ENCODE measurements at places on chromosomes 16 and 17. TPM values are rescaled to one million over a fixed set of nuclear protein-coding genes. Genes with fewer than 3 reads are reported as not detected.

DNA sequence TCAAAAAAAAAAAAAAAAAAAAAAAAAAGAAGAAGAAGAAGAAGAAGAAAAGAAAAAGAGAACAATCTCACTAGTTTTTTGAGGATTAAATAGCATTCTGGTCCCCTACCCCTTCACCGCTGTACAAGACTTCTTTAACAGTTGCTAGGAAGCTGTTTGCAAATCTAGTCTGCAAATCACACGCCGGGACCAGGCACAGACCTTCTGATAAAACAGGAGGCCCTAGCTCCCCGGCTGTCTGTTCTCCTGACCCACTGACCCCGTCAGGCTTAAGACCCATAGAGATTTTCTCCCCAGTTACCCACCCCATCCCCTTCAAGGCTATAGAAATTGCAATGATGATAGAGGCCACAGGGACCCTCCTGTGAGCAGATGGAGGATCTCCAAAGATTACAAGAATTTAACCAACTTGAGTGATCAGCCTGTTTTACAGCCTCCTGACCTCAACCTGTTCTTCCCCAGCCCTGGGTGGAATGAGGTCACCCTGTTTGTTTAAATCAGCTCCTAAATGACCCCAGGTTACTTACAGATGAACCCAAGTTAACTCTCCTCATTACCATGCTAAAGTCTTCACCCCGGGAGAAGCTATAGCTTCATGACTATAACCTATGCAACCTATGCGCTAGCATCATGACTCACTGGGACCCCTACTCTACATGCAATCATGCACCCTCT lies 11.8 kb upstream of the SULT1A1 start:
- no peak overlapping the region for H3K27ac ChIP-seq
- H3K4me3 ChIP-seq = no peak overlapping the region
- no peak for DNase-seq
- no peaks in the 10 kb centered on the region for H3K36me3 ChIP-seq
- no peaks in the 10 kb centered on the region for H3K27me3 ChIP-seq

DNA sequence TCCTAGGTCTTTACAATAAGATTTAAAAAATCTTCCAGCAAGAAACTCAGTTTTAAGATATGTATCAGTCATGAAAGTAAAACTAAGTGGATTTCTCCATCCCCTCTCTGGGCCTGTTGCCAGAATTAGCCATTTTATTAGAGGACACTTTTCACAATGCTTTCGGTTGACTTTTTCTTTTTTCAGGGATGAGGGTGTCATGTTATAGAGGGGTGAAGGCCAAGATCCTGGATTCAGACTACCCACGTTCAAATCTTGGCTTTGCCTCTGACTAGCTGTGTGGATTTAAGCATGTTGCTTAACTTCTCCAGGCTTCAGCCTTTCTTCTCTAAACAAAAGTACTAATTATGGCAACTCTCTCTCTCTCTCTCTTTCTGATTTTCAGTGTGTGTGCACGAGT lies 111.7 kb upstream of the COX10 start:
- H3K4me3 ChIP-seq = no peak overlapping the region
- H3K36me3 ChIP-seq = no peaks in the 10 kb centered on the region
- no peaks in the 10 kb centered on the region for H3K4me1 ChIP-seq
- no peak for DNase-seq

- H3K27ac ChIP-seq = no peak overlapping the region
- no peak for DNase-seq
- H3K36me3 ChIP-seq = peaks cover 66% of the 10 kb centered on the region
- no peak overlapping the region for H3K4me3 ChIP-seq
- H3K4me1 ChIP-seq = peaks cover 14% of the 10 kb centered on the region
- H3K27me3 ChIP-seq = no peaks in the 10 kb centered on the region
Measured at GRCh38 chr16:21959050-21959449, 5.9 kb downstream of the UQCRC2 start.

DNA sequence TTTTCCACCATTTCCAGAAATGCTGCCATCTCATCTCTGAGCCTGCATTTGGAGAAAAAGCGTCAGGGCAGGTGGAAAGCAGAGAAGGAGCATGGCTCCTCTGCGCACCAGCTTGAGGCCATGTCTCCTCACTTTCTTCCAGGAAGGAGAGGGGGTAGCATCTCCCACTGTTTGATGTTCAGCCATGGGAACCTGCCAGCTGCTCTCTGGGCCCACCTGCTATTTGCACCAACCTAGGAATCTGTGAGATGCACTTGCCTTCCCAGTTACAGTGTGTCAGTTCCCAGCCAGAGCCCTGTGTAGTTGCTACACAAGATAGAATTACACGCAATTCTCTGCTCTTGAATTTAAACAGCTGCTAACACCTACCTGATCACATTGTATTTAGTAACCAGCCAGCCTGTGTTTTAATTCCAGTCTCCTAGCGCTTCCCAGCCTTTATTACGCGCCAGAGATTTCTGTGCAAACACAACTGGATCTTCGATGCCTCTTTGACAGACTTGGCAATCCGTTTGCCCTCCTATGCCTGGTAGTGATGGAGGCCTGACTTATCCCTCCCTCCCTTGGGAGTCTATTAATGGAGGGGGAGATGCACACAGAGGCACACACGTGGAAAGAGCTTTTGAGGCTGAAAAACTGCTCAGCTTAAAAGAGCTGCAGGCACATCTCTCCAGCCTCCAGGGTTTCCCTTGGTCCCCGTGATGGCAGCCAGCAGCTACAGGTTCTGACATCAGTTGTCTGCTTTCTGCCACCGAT lies 98.1 kb upstream of the SEC14L1 start:
- peaks cover 15% of the 10 kb centered on the region for H3K27me3 ChIP-seq
- H3K4me1 ChIP-seq = no peaks in the 10 kb centered on the region
- H3K27ac ChIP-seq = no peak overlapping the region
- H3K36me3 ChIP-seq = no peaks in the 10 kb centered on the region
- no peak overlapping the region for H3K4me3 ChIP-seq
- no peak for DNase-seq

DNAH9 gene
- total RNA-seq = 0.41 TPM

DNA sequence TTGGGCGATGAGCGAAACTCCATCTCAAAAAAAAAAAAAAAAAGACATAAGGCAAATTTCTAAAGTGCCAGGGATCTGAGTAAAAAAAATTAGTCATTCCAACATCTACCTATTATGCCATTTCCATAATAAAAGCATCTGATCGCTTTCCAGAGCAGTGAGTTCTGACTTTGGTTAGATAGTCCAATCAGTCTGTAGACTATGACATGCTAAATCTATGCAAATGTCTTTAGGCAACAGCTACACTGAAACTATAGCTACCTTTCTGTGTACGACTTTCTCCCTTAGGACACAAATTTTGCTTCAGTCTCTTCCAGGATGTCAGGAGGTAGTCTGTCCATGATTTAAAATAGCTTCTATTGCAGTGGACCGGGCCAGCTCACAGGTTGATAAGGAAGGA lies 58.9 kb upstream of the ARHGAP44 start:
- H3K4me1 ChIP-seq = peaks cover 21% of the 10 kb centered on the region
- DNase-seq = no peak
- H3K4me3 ChIP-seq = no peak overlapping the region
- H3K27me3 ChIP-seq = no peaks in the 10 kb centered on the region

DNA sequence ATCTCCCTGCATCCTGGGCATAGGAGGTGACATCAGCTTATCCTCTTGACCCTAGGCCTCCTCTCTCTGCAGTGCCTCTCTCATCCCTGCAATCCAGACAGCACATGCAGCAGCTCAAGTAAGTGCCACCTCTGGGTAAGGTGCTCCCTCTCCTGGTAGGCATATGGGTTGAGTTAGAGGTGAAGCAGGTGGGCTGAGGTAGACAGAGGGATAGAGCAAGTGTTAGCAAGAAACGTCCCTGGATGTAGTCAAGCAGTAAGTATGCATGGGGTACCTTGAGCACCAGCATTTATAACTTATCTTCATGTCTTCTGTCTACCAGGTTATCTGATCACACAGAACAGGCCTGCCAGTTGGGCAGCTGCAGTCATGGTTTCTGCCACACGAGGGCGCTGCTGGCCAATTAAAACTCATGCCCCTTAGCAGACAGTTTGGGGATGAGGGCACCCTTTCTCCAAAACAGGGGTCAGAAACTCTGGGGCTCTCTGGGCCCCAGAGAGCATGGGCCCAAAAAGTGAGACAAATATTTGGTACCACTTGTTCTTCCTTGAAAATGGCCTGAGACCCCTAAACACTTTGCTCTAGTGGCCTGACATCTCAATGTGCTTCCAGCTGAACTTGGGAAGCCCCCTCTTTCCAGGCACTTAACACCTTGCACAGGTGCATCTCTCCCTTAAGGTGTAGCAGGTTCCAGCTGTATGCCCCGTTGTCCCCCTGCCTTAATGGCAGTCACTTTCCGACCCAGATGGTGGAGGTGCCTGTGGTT lies 59.8 kb downstream of the NEUROD2 start:
- no peak overlapping the region for H3K4me3 ChIP-seq
- no peaks in the 10 kb centered on the region for H3K4me1 ChIP-seq
- no peaks in the 10 kb centered on the region for H3K27me3 ChIP-seq
- no peak overlapping the region for H3K27ac ChIP-seq
- peak; percentile 68 for DNase-seq
- H3K36me3 ChIP-seq = no peaks in the 10 kb centered on the region

DNA sequence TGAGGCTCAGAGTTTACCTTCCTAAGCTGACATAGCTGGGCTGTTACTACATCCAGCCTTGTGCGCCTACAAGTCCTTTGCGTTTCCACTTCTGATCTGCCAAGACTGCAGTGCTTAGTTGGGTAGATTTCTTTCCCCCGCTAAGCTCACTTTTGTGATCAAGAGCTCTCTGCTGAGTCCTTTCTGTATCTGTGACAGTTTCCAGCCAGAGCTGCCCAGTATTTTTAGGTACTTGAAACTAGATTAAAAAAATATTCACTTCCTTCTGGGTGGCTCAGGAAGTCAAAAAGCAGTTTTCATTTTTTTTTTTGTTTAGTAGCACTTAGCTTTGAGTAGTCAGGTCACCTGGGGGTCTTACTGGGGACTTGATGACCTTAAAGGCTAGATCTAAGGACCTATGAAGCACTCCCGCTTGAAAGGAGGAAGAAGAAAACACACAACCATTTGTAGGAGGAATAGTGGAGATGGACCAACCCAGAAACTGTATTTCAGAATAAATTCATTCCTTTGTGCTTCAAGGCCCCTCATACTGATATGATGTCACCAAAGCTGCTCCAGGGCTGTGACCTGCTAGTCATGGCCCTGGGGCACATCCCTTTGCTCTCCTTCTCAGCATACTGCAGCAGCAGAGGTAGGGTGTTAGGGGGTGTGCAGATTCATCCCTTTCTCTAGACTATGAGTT lies 75.6 kb upstream of the HNF1B start:
- no peaks in the 10 kb centered on the region for H3K36me3 ChIP-seq
- H3K27ac ChIP-seq = no peak overlapping the region
- no peak for DNase-seq
- H3K4me3 ChIP-seq = no peak overlapping the region
- H3K27me3 ChIP-seq = peaks cover 3% of the 10 kb centered on the region
- peaks cover 3% of the 10 kb centered on the region for H3K4me1 ChIP-seq

PABPN1L gene
- total RNA-seq = not detected

DNA sequence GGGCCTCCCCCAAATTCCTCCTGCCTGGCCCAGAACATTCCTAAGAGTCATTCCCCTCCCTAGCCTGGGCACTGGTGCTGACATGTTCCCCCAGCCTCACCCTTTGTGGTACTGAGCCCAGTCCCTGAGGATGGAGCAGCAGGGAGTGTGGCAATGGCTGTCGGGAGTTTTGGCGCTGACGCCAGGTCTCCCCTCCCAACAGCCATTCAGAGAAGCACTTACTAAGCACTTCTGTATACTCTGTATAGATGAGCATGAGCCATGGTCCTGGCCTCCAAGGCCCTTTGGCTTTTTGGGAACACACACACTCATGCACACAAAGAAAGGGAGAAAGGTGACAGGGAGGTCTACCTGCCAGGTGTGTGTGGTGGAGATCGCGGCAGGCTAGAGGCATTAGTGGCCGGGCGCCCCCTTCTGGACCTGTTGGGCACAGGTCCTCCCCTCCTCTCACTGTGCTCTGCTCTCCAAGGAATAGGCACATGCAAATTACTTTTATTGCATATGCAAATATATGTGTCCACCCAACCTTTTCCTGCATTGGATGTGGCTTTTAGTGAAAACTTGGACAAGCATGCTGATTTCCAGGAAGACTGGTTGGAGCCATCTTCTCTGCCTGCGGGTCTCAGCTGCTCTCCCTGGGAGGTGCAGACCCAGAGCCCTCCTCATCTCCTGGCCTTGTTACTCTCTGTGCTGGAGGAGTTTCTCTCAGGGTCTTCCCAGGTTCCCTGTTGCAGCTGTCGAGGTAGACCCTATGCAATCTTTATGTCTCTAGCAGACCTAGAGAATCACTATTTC lies 17.4 kb upstream of the C17orf107 start:
- peak; percentile 80 for DNase-seq
- H3K4me3 ChIP-seq = no peak overlapping the region
- no peak overlapping the region for H3K27ac ChIP-seq
- H3K4me1 ChIP-seq = no peaks in the 10 kb centered on the region
- H3K27me3 ChIP-seq = no peaks in the 10 kb centered on the region

NACA2 gene
- total RNA-seq = not detected

LRRC37A2 gene
- 26.3 TPM for total RNA-seq

DNA sequence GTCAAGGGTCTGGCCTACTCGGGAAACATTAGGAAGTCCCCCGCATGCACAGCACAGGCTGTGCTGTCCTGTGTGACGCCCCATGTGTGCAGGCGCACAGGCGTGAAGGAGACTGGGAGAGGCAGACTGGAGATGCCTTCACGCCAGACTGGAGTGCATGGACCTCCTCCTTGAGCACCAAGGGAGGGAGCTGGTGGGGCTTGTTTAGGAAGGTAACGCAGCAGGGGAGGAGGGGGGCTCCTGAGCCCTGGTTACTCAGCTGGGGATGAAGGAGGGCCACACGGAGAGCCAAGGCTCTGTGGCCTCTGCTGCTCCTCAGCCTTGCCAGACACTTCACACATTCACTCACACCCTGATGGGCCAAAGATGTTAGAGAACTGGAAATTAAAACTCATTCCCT lies 7.7 kb downstream of the HSDL1 start:
- no peak overlapping the region for H3K27ac ChIP-seq
- H3K36me3 ChIP-seq = no peaks in the 10 kb centered on the region
- no peak overlapping the region for H3K4me3 ChIP-seq
- no peaks in the 10 kb centered on the region for H3K4me1 ChIP-seq

TP53TG3F gene
- total RNA-seq = not detected

CCL11 gene
- 5.6 TPM for total RNA-seq

- H3K4me1 ChIP-seq = no peaks in the 10 kb centered on the region
- no peaks in the 10 kb centered on the region for H3K36me3 ChIP-seq
- no peak overlapping the region for H3K4me3 ChIP-seq
- H3K27ac ChIP-seq = no peak overlapping the region
- H3K27me3 ChIP-seq = no peaks in the 10 kb centered on the region
- no peak for DNase-seq
Measured at GRCh38 chr16:7397901-7398300, 65.3 kb downstream of the RBFOX1 start.

MTHFSD gene
- 27.9 TPM for total RNA-seq

CCDC200 gene
- total RNA-seq = not detected

- H3K4me1 ChIP-seq = no peaks in the 10 kb centered on the region
- H3K27ac ChIP-seq = no peak overlapping the region
- DNase-seq = no peak
- H3K4me3 ChIP-seq = no peak overlapping the region
- H3K36me3 ChIP-seq = no peaks in the 10 kb centered on the region
Measured at GRCh38 chr16:57549730-57550129, 7.3 kb downstream of the ADGRG5 start.

Data from transverse colon (tissue), 4 donors.